CD4-positive, alpha-beta memory T cell (primary cell): ENCODE measurements at places on chromosomes 11 and 22. TPM values are rescaled to one million over a fixed set of nuclear protein-coding genes. Genes with fewer than 3 reads are reported as not detected.

The ZBTB16 gene
- 5.6 TPM for total RNA-seq

The GDPD4 gene
- not detected for total RNA-seq

The CTSW gene
- 30.1 TPM for total RNA-seq

The C11orf87 gene
- not detected for total RNA-seq

The KDM4D gene
- 0.39 TPM for total RNA-seq

The PNPLA3 gene
- total RNA-seq = not detected

The DNAJB7 gene
- not detected for total RNA-seq

The C22orf42 gene
- total RNA-seq = not detected

The MYBPC3 gene
- total RNA-seq = not detected

The UBQLNL gene
- total RNA-seq = 0.47 TPM

The ATG16L2 gene
- total RNA-seq = 202 TPM

The HPS5 gene
- 23.7 TPM for total RNA-seq
